ENCODE measurements at places on chromosomes 5 and 9.

DNA sequence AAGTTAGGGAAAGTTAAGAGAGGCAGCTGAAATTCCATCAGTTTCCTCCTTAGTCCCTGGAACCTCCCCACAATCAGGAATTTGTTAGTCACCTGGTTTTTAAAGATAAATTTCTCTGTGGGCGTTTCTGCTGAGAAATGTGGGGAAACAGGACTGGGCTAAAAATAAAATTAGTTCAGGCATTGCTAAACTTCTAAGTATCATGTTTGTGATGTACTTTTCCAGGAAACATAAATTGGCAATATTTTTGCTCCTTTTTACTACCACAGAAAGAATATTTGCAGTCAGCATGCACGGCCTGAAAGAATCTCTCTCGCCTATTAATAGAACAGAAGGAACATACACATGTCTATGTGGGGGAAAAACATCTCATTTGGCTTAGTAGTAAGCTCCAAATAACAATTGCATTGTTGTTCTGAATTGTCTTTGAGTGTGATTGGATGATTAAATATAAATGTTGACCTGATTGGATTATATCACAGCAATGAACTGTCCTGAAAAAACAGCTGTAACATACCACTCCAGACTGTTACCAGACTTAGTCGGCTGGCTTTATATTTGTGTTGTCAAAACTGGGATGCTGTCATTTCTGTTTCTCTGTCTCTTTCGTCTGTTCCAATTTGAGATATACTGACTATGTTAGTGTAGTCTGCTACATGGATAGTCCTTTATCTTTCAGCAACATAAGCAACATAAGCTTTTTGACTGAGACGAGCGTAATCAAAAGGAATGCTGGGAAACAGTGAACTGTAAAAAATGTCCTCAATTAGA is 12.9 kb downstream of the TJP2 start:
- DNase-seq = no peak

GRCh38 chr5:60686157-60686556 is 13.8 kb downstream of the DEPDC1B start:
- no peak for DNase-seq

DNA sequence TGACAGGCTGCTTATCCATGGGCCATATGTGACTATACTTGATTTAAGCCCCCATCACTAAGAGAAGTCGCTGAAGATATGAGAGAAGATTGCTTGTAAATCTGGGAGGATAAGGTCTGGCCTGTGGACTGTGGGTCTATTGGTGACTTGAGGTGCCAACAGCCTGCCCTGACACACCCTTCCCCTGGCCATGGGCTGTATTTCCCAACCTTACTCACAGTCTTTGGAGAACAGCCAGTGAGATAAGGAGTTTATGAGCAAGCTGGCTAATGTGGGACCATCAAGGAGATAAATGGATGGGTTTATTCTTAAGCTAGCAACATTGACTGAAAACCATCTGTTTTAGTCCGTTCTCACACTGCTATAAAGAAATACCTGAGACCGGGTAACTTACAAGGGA is 231.3 kb downstream of the ZSWIM6 start:
- DNase-seq = no peak

DNA sequence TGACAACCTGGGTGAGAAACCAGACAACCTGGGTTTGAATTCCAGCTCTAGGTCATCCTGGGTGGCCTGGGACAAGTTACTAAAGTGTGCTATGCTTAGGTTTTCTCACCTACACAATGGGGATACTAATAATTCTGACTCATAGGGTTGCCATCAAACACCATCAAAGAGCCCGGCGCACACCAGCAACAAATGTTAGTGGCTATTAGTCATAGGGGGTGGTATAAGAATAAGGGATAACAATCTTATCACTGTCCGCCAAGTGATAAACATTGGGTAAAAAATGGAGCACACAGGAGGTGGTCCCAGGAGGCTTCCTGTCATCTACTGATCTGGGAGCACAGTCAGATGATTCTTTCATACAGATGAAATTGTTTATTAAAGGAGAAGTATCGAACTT is 61.4 kb upstream of the AFAP1L1 start:
- DNase-seq = no peak

DNA sequence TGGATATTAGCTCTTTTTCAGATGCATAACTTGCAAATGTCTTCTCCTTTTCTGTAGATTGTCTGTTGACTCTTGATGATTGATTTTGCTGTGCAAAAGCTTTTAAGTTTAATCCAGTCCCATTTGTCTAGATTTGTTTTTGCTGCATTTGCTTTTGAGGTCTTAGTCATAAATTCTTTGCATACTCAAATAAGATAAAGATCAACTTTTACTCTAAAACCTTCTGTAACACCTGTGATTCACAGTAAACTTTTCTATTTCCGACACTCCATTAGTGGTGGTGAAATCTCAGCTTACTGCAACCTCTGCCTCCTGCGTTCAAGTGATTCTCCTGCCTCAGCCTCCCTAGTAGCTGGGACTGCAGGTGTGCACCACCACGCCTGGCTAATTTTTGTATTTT is 239.0 kb upstream of the ST8SIA4 start:
- no peak for DNase-seq

DNA sequence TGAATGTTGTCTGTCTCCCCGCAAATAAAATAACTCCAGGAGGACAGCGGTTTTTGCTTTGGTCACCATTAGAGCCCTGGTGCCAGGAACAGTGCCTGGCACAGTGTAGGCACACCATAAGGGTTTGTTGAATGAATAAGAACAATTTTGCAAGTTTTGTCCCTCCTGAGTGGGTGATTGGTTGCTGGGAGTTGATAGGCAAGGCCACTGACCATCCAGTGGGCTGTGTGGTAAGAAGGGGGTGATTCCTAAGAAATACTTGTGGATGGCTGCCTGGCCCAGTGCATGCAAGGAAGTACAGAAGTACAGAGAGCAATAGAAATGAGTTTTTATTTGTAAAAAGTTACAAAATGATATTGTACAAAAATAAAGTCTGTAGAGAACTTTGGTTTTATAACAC is 27.5 kb downstream of the GDNF start:
- DNase-seq = no peak

- no peak for DNase-seq
Observed at GRCh38 chr5:100828071-100828897, 74.8 kb downstream of the ST8SIA4 start.

GRCh38 chr5:115770466-115770865 is 46.0 kb downstream of the CDO1 start:
- no peak for DNase-seq

GRCh38 chr9:115404311-115404710 is 286.4 kb upstream of the TNC start:
- no peak for DNase-seq

- no peak for DNase-seq
Observed at GRCh38 chr5:125375143-125375542, 628.7 kb upstream of the ZNF608 start.

DNA sequence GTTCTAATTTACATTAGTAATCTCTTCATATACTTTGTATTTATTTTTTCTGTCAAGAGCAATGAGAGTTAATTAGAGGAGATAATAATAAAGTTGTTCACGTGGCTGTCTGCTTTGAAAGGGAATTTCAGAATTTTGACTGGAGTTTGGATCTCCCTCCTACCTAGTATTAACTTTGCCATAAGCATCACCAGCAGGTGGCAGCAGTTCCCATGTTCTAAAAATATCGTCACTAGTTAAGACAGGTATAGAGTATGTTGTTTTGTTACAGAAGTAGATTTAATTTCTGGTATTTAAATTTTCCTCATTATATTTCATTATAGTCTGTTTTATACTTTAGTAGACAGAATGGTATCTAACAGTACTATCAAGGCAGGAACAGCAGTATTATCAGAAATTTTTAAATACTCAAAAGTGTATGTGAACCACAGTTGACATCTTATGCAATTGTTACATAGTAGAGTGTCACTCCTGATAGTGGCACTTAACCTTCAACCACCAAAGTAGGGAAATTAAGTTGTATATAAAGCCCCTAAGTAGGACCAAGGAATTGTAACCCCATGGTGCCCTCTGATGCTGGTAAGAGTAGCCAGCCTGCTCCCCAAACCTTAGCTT is 20.4 kb downstream of the GNPDA1 start:
- peak; percentile 90 for DNase-seq

GRCh38 chr5:143495821-143496275 is 92.4 kb upstream of the NR3C1 start:
- no peak for DNase-seq

GRCh38 chr5:115888027-115888426 is 46.3 kb downstream of the AP3S1 start:
- no peak for DNase-seq

- no peak for DNase-seq
Observed at GRCh38 chr5:153655201-153655510, 164.7 kb downstream of the GRIA1 start.

DNA sequence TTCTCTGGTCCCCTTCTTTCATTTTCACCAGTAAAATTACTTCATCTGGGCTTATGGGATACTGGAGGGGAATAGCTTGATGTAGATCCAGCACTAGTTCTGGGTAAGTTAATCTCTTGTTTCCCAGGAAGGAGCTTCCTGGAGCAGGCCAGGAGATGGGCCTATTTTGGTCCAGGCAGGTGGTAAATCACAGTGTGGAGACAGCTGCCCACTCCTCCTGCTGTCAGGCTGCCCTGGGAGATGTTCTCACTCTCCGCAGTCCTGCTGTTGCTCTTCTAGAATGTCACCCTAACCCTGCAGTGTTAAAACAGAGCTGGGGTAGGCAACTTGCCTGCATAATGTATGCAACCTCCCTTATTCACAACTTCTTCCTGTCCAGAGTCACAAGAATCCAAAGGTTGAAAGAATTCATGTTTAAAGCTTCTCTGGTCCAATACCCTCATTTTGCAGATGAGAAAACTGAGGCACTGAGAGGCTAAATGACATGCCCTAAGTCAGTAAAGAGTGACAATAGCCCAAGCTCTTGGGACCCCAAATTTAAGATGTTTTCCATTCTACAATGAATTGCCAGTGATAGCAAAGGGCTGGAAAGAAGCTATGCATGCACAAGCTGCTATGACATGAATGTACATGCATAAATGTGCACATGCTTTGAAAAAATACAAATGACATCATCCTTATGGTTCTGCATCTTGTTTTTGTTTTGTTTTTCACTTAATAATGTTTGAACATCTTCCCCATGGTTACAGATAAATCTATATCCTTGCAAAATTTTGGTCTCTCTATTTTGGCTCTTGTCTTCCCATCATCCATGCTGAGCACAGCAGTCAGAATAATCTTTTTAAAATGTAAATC is 71.8 kb upstream of the ADRA1B start:
- no peak for DNase-seq

DNA sequence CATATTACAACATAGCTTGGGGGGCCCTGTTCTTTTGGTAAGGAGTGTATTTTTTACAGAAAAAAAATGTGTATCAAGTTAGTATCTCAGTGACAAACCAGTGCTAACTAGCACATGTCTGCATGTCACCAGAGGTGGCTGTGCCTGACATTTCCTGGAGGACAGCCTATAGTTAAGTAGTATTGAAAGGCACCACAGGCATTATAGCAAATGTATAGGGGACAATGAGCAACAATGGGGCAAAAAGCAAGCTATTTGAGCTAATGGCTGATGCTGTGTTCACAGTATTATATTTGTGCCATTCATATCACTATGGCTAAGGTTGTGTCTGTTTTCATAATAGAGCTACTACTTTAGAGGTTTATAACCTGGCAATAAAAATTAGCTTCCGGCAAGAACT is 1644.0 kb downstream of the MAT2B start:
- DNase-seq = no peak

DNA sequence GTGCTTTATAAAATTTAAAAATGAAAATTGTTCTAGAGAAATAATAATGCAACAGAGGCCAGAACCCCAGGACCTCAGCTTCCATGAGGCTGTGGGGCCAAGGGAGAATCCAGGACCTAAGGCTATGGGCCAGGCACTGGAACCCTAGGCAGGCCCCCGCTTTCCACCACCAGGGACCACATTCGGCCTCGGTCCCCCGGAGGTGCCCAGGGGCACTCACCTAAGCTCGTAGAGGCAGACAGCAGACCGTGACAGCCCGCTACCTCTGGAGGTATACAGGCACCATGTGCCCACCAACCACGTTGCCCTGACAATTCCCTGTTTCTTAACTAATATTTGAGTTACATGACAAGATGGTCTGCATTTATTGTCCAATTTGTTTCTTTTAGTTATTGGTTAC is 49.5 kb upstream of the MROH2B start:
- DNase-seq = no peak

DNA sequence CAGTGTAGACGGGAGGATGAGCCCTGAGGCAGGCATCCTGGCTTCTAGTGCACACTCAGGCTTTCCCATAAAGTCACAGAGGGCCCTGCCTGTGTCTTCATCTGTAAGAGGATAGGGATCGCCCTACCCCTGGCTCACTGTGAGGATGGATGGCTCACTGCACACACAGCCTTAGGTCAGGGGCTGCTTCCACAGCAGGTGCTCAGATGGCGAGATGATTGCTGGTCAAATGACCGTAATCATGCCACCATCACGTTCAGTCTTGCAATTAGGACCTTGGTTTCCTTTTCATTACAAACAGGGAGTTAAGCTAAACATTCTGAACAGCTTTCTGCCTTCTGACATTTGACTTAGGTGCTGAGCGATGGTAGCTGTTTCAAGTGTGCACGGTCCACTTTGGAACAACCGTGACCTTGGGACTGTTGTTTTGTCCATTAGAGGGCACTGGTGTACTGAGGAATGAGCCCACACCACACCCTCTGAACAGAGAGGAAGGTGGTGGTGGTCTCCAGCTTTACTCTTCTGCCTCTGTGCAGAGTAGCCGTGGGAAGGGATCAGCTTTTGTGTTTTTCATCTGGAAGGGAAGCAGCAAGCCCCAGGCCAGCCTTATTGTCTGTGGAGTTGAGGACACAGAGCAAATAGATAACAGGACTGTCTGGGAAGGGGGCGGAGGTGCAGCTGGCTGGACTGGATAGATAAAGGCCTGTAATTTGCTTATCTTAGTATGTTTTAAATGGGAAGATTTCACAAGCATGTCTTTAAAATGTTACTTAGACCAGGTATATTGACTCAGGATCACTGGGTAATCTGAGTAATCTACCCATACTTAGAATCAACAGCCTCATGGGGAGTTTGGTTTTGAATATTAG is 183.1 kb downstream of the TRIO start:
- DNase-seq = no peak

DNA sequence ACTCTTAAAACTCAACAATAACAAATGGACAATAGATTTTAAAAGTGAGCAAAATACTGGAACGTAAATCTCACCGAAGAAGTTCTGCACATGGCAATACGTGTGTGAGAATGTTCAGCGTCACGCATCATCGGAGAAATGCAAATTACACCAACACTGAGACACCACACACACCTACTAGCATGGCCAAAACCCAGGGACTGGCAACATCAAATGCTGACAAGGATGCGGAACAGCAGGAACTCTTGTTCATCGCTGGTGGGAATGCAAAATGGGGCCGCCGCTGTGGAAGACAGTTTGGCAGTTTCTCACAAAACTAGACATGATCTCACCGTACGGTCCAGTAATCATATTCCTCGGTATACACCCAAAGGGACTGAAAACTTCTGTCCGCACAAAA is 21.6 kb upstream of the CLPTM1L start:
- no peak for DNase-seq

DNA sequence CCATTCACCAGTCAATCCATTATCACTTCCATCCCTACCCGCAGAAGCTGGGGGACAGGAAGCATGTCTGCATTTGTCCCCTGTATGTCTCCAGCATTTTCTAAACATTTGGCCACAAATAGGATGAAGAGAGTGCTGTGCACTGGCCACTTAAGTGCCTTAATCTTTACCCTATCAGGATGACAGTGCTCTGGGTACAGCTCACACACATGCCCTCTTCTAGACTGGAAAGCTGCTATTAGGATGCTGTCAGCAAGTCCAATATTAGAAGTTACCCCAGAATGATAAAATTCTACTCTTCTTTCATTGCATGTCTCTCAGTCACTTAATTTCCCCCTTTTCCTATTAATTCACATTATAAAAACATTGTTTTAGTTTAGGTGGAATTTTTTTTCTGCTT is 168.4 kb downstream of the RASEF start:
- no peak for DNase-seq
